ENCODE measurements at places on chromosomes 6 and 20.

GRCh38 chr6:75604294-75604693, 2.6 kb downstream of the SENP6 start:
- no peak for DNase-seq

DNA sequence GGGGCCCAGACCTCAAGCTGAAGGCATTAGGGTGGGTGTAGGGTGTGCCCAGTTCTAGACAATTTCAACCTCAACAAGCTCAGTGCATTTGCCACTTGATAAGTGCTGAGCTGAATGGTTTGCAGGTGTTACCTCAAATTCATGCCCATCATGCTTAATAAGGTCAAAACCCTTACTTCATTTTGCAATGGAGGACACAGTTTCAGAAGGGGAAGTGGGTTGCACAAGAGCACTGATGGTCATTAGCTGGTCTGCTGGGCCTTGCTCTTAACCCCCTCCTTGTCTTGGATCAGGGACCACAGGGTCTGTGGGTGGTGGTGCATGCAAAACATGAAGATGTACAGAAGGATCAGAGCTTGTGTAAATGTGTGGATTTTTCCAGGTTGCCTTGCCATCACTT, 71.0 kb upstream of the SIRPA start:
- DNase-seq: no peak

GRCh38 chr6:53067849-53068361, 2.7 kb downstream of the FBXO9 start:
- DNase-seq: no peak

DNA sequence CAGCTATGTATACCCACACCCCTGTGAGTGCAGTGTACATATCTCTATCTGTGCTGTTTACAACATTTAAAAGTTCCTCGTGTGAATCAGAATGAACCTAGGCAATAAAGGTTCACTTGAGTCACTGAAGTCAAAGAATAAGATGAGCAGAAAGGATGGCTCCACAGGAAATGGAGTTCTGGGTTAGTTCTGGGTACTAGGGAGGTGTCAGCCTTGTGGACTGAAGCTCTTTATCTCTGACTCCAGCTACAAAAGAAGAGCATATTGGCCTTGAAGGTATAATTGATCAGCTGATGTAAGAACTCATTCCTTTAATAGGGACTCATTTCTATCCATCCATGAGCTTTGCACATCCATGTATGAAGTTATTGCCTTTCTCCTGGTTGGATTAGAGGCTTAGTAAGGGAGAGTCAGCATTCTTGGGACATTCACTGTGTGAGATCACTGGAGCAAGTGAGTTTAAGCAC, 73.9 kb upstream of the BACH2 start:
- no peak for DNase-seq

DNA sequence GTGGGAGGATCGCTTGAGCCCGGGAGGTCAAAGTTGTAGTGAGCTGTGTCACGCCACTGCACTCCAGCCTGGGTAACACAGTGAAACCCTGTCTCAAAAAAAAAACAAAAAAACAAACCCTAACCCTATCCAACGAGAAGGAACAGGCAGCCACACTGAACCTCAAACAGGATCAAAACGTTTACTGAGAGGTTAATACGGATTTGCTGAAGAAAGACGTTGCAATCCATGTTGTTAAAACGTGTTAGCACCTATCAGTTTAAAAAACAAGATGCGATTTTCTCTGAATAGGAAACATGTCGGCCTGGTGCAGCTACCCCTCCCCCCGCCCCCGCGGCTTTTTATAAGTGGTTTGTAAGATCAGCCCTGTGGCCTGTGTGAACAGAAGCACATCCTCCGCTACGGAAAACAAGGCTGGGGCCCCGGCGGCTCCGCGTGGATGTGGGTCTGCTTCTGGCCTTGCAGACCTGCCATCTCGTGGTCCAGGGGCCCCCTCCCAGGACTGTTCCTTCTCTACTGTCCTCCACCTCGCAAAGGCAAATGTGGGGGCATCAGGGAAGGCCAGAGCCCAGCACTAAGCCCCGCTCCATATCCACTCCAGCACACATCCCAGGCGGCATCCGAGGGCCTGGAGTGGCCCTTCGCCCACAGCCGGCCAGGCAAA, 11.4 kb downstream of the SLC2A4RG start:
- DNase-seq: peak; percentile 71

GRCh38 chr6:33988121-33989015, 157.5 kb downstream of the GRM4 start:
- peak; percentile 41 for DNase-seq

GRCh38 chr6:160040055-160040454, 71.2 kb downstream of the IGF2R start:
- DNase-seq: no peak

- DNase-seq: no peak
Measured at GRCh38 chr20:48808382-48809034, 19.3 kb downstream of the PREX1 start.

GRCh38 chr6:32842690-32843089, 1.2 kb downstream of the PSMB8 start:
- no peak for DNase-seq

- peak; percentile 69 for DNase-seq
Measured at GRCh38 chr6:151067684-151068596, 171.8 kb upstream of the AKAP12 start.

GRCh38 chr6:47922391-47922790, 140.6 kb downstream of the OPN5 start:
- DNase-seq: no peak

DNA sequence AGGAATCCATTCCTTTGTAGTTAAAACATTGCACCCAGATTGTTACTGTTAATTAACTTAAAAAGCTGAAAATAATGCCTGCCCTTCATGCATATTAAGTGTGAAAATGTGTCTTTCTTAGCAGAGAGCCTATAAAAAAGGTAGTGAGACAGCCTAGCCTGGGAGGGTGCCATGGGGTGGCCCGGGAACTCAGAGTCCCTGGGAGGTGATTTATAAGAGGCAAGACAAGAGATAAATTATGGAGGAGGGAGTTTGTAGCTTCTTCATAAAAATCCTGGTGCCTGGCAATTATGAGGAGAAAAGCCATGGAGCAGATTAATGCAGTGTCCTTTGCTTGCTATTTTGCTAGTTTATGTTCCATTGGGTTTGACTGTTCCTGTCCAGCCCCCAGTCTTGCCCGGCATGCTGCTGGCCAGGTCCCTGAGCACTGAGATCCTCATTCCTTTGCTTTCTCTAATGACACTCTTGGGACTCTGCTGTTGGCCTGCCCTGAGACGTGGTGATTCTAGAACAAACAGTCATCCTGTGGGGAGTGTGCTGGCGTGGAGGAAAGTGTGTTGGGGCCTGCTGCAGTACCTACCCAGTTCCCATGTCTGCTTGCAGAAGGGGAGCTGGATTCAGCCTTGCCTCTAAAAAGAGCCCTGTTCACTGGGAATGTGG, 4.2 kb downstream of the MLN start:
- no peak for DNase-seq

DNA sequence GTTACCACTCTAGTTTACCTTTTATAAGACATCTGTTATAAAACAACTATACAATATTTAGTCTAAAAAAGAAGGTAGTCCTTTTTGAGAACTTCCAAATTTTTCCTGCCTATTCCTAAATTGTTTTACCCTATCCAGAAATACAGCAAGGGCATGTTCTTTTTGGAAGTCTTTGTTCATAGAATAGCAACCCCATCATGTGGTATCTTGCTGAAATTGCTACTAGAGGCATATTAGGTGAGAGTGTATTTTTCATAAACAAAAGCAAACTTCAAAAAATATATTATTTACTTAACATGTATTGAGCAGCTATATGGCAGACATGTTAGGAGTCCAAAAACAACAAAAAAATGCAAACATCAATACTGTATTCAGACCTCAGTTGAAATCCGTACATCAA, 371.8 kb upstream of the NRSN1 start:
- DNase-seq: no peak

DNA sequence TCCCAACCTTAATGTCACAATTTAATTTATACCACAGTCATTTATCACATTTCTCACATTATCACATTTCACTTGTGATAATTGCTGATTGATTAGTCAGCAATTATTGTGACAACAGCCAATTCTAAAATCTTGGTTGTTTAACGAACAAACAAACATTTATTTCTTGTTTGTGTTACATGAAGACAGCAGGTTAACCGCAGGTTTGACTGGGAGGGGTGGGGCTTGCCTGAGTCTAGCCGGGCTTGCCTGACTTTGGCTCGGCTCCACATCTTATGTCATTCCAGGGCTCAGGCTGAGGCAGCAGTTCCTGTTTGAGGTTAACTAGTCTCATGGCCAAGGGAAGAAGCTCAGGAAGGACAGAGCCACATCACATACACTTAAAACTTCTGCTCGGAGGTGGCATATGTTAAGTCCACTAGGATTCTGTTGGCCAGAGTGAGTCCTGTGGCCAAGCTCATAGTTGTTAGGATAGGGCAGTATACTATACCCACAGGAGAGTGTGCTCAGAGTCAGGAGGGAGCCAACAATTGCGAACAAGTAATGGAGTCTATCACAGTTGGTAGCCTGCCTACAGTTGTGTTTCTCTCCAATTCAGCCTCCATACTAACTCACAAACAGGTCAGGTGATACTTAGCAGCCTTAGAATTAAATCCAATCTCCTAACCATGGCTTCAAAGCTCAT, 90.0 kb upstream of the IFNGR1 start:
- DNase-seq: peak; percentile 89

DNA sequence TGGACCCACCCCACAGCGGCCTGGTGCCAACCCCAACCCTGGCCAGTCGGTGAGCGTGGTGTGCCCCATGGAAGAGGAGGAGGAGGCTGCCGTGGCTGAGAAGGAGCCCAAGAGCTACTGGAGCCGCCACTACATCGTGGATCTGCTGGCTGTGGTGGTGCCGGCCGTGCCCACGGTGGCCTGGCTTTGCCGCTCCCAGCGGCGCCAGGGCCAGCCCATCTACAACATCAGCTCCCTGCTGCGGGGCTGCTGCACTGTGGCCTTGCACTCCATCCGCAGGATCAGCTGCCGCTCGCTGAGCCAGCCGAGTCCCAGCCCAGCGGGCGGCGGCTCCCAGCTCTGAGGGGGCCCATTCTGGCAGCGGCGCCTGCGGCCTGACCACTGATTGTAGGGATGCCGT, 23.2 kb downstream of the SDCBP2 start:
- no peak for DNase-seq

- DNase-seq: no peak
Measured at GRCh38 chr6:125340991-125341390, 39.2 kb upstream of the HDDC2 start.

GRCh38 chr6:135451617-135452190, 45.8 kb downstream of the AHI1 start:
- DNase-seq: no peak

GRCh38 chr6:21587961-21588480, 5.5 kb upstream of the SOX4 start:
- no peak for DNase-seq

- DNase-seq: no peak
Measured at GRCh38 chr6:47062346-47062745, 20.2 kb upstream of the ADGRF1 start.

DNA sequence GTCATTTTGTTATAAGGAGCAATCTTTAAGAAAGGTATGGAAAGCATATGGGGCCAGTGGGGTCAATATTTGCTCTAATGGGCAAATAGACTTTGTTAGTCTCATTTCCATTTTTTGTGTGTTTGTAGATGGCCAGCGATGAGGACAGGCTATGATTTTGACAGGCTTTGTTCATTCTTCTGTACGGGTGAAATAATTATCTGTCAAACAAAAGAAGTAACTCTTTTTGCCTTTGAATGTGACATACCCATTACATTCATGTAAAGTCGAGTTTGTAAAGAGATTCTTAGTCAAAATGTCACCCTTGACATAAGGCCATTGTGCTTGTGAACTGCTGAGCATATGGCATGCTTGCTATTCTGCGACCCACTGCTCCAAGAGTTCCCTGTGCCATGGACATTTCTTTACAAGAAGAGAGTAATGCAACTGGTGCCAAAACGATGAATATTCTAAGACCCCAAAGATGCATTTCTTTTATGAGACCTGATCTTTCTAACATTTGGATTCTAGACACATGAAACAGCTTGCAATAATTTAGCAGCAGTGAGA, 38.2 kb upstream of the JAG1 start:
- no peak for DNase-seq

- no peak for DNase-seq
Measured at GRCh38 chr6:118559659-118560058, 11.6 kb downstream of the PLN start.

GRCh38 chr6:20105838-20106237, 106.4 kb downstream of the MBOAT1 start:
- DNase-seq: no peak

DNA sequence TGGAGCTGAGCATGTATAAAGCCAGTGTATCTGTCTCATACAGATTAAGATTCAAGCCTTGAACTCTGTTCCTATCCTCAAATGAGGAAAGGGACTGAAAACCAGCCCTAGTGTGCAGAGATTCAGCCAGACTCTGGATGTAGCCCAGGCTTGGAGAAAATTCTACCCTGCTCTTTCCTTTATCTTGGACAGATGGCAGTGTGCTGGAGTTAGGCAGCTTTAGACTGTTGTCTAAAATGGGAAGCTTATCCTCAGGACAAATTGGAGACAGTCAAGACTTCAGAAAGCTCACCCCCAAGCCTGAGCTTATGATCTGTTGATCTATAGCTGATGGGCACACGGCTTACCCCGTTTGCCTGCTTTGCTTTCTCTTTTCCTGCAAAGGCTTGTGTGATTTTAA, 1057.6 kb downstream of the KIF16B start:
- no peak for DNase-seq

All from Peyer's patch (tissue), 4 donors.